ENCODE measurements at places on chromosomes 1 and 21. TPM values are rescaled to one million over a fixed set of nuclear protein-coding genes. Genes with fewer than 3 reads are reported as not detected.

DNA sequence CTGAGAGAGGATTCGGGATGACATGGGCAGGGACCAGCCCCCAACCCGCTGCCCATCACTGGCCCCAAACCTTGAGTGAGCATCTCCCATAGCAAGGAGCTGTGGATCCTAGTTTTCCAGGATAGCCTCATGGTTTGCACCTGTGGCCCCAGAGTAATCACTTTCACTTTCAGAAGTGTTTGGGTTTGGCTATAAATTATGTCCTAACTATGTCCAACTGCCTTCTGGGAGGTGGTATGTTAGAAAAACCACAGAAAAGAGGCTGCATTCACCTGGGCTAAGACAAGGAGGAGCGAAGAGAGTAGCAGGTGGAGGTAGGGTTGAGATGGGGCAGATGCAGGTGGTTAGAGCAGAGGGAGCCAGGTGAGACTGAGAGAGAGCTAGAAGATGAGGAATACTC is 19.4 kb upstream of the CLIC6 start:
- DNase-seq = no peak

GRCh38 chr1:218064426-218064825 is 220.7 kb upstream of the RRP15 start:
- DNase-seq = no peak

DNA sequence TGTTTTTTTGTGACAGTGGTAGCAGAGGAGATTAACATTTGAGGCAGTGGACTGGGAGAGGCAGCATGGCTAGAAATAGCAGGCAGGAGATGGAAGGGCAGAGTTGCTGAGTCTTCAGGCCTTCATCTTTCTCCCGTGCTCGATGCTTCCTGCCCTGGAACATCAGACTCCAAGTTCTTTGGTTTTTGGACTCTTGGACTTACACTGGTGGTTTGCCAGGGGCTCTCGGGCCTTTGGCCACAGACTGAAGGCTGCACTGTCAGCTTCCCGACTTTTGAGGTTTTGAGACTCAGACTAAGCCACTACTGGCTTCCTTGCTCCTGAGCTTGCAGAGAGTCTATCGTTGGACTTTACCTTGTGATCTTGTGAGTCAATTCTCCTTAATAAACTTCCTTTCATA is 24.2 kb upstream of the LEFTY2 start:
- no peak for DNase-seq

- DNase-seq = no peak
Measured at GRCh38 chr1:7250176-7250575, 464.9 kb downstream of the CAMTA1 start.

DNA sequence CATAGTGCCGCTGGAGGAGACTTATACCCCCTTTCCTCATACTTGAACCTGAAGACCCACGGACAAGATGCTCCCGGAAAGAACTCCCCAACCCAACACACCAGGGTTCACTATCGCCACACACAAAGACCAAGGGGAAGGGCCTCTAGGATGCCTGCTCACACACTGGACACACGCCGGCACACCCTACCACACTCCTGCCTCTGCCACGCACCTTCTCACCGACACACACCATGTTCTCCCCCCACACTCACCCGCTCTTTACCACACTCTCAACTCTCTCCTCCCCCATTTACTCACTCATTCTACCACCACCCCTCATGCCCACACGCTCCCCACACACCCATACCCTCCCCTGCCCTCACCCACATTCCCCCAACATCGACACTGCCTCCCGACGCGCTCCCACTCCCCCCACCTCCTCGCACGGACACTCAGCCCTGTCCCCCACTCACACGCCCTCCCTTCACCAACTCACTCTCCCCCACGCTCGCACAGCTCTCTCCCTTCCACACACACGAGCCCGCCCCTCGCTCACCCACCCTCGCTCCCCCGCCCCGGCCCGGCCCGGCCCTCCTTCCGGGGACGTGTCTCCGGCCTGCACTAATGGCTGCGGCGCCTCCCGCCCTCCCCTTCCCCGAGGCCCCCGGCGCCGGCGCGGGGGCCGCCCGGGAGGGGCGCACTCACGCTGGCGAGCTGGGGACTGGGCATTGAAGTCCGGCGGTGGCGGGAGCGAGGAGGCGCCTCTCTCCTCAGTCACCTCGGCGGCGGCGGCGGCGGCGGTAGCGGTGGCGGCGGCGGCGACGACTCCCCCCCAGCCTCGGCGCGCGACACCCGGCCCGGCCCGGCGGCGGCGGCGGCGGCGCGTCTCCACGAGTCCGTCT is 626 bp downstream of the PTP4A2 start:
- DNase-seq = peak; percentile 79

DNA sequence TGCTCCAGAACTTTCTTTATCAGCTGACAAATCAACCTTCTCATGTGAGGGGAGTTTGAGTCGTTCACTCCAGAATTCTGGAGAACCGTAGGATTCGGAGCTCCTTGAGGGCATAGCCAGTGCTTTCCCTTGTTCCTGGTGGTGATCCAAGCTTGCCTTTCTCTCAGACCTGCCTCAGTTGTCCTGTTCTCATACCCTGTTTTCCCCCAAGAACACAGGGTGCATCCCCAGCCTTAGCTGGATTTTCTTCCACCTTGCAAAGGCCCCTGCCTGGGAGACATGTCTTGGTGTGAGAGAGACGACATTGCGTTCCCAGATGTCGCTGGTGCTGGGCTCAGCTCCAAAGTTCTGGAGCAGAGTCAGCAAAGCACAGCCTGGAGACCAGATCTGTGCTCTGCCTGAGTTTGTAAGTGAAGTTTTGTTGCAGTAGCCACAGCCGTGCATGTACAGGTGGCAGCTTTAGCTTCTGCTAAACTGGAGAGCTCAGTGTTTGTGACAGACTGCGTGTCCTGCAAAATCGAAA is 40.0 kb downstream of the ABCG1 start:
- no peak for DNase-seq

DNA sequence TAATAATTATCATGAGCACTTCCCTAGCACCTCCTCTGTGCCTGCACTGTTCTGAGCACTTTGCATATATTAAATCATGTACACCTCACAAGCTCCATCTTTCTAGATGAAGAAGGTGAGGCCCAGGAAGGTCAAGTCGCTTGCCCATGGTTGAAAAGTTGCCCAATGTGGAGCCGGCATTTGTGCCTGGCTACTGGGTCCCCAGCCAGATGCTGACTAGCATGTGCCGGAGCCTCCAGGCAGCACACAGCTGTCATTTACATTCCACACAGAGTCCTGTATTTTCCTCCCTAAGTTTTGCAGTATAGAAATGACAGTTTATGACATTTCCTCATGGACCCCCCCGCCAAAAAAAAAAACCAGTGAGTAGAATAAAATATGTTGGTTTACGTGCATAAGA is 94.3 kb downstream of the BCAR3 start:
- no peak for DNase-seq

DNA sequence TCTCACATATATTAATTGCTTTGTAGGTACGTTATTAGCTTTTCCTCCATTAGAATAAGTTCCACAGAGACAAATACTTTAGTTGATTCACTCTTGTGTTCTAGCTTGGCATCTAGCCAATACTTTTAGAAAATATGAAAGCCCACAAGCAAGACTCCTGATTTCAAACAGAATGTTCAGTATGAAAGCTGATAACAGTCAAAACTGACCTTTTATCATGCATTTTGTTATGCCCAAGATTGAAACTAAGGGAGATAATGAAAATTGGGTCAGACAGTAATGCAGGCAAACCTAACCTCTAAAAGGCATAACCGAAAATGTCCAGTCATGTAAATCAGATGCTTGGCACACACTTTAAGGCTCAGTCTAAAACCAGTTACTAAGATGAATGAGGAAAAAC is 61.7 kb downstream of the ERICH3 start:
- DNase-seq = no peak

The HMGCS2 gene
- not detected for total RNA-seq

The G0S2 gene
- 4.8 TPM for total RNA-seq

The CLCNKA gene
- not detected for total RNA-seq

DNA sequence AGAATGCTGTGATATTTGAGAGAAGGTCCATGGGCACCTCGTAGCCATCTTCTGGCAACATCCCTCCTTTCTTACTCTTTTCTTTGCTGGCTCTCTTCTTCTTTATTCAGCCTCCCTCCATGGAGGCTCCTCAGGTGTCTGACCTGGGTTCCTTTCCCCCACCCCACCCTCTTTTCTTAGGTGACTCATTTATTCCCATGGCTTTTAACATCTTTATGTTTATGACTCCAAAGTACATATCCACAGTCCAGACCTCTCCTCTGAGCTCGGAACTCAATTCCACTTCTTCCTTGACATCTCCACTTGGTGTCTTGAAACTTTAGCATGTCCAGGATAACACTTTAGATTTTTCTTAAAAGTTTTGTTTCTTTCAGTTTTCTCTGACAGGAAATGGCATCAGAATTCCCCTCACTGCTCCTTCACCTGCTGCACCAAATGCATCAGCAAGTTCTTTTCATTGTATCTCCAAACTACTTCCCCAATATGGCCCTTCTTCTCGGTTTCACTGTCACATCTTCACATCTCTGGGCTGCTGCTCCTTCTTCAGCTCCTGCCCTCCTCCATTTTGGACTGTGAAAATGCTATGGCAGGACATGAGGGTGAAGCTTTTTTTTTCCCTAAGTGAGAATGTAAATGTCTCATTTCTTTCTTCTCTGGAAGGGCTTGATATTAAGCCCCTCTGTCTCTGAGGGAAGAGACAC is 95.9 kb downstream of the GIPC2 start:
- no peak for DNase-seq

The SPRR2E gene
- not detected for total RNA-seq

DNA sequence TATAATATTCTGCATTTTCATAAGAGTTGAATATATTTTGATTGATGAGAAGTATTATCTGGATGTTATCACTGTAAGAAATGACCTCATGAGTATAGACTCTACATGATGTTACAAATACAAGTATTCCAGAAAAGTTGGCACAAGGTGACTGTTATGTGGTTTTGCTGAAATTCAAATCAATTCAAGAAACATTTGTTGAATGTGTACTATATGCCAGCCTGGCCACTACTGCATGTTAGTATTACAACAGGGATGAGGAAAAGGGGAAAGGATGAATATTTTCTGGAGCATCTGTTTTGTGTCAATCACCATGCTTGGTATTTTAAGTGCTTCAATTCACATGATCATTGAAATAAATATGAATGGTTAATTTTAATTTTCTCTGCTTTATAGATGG is 250.9 kb upstream of the PBX1 start:
- no peak for DNase-seq

The TRIM67 gene
- total RNA-seq = not detected

DNA sequence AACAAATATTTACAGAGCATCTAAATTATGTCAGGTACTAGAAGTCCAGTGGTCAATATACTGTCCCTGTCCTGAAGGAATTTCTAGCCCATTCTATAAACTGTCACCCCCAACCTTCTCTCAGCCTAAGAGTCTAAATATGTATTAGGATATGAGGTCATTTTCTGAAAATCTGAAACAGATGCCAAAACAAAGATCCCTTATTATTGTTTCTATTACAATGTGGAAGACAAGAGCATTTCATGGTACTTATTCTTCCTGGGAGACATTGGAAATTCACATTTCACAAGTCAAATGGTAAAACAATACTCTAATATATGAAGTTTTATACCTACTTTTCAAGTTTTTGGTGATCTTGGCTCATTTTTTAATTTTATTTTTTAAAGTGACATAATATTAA is 2.6 kb downstream of the CLCA1 start:
- no peak for DNase-seq

GRCh38 chr1:65198096-65198495 is 50.1 kb downstream of the AK4 start:
- DNase-seq = no peak

The ALPL gene
- 1.3 TPM for total RNA-seq

The LAMTOR5 gene
- 64.3 TPM for total RNA-seq

- no peak for DNase-seq
Measured at GRCh38 chr1:9643351-9644256, 7.9 kb upstream of the PIK3CD start.

GRCh38 chr1:234234199-234234598 is 139.1 kb upstream of the COA6 start:
- DNase-seq = no peak

- DNase-seq = peak; percentile 60
Measured at GRCh38 chr1:180178511-180179161, 24.0 kb downstream of the QSOX1 start.

The SPRR1A gene
- total RNA-seq = not detected

DNA sequence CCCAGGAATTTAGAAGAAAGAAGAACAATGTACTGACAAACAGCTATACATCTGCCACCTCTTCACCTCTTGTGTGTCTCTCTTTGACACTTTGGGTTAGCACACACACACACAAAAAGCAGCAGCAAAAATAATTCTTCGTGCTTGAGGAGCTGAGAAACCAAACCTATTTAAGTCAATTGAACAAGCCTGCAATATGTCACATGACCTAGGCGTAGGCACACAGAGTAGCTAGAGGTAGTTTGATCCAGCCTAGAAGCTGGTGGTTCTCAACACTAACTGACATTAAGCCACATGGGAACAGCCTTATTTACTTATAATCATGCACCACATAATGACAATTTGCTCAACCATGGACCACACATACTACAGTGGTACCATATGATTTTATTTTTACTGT is 32.3 kb downstream of the RRAGC start:
- DNase-seq = no peak

DNA sequence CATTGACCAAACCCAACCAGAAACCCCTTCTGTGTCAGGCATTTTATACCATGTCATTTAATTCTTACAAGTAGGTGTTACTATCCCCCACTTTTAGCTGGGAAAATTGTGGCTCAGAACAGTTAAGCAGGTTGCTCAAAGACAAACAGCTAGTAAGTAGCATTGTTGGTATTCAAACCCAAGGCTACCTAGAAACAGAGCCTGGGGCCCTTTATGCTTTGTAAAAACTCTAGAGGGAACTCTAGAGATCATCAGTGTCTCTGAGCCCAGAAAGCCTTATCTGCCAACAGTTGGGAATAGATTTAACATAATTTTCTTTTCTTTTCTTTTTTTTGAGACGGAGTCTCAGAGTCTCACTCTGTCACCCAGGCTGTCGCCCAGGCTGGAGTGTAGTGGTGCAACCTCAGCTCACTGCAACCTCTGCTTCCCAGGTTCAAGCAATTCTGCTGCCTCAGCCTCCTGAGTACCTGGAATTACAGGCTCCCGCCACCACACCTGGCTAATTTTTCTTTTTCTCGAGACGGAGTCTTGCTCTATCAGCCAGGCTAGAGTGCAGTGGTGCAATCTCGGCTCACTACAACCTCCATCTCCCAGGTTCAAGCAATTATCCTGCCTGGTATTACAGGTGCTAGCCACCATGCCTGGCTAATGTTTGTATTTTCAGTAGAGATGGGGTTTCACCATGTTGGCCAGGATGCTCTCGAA is 48.5 kb upstream of the OSBPL9 start:
- DNase-seq = no peak

GRCh38 chr1:150777544-150777943 is 12.0 kb upstream of the CTSS start:
- no peak for DNase-seq

- peak; percentile 23 for DNase-seq
Measured at GRCh38 chr21:29434081-29434480, 135.4 kb downstream of the BACH1 start.

The RIMS3 gene
- total RNA-seq = 0.32 TPM

GRCh38 chr1:93015590-93015989 is 54.3 kb upstream of the DIPK1A start:
- DNase-seq = no peak

The CHI3L1 gene
- 136 TPM for total RNA-seq
